ENCODE measurements at places on chromosomes 4 and X.

DNA sequence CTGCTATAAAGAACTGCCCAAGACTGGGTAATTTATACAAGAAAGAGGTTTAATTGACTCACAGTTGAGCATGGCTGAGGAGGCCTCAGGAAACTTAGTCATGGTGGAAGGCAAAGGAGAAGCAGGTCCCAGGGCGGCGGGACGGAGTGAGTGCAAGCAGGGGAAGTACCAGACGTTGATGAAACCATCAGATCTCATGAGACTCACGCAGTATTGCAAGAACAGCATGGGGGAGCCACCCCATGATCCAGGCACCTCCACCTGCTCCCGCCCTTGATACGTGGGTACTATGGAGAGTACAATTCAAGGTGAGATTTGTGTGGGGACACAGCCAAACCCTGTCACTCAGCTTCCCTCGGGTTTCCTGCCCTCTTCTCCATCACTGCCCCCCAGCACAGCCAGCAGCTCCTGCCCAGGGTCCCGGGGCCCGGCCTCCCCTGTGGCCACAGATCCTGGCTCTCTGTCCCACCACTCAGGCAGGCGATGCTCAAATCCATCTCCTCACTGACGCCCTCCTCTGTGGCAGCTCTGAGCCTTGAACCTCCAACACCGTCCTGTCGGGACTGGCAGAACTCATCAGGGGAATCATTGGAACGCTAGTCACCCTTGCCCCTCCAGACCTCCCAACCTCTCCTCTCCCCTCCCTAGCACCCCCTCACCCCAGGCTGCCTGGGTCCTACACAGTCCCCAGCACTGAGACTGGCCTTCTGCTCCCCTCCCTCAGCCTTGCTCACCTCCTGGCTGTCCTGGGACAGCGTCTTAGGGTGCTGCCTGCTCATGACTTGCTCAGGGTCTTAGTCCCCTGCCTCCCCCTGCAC is 37.6 kb downstream of the FGFRL1 start:
- peak; percentile 89 for DNase-seq

- no peak for DNase-seq
Measured at GRCh38 chr4:177125656-177126055, 184.0 kb upstream of the NEIL3 start.

DNA sequence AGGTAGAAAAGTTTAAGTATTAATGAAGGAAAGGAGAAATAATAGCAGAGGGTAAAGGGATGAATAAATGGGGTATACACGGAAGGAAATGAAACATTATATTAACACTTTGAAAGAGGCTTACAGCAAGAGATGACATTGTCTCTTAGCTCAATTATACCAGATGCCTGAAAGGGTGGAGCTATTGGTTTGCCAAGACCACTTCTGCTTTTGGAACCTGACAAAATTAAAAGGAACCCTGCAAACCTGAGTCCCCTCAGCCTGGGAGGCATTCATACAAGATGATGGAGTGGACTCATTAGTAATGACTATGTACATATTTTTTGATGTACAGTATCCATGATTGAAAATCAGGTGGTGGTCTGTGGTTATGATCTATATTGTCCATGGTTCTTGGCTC is 45.1 kb upstream of the HPF1 start:
- peak; percentile 39 for DNase-seq

- DNase-seq, result no peak
Measured at GRCh38 chrX:41121766-41122165, 36.5 kb downstream of the USP9X start.

- no peak for DNase-seq
Measured at GRCh38 chrX:150499240-150499639, 69.2 kb upstream of the MTM1 start.

- no peak for DNase-seq
Measured at GRCh38 chrX:42432552-42432951, 345.4 kb downstream of the PPP1R2C start.

- DNase-seq, result no peak
Measured at GRCh38 chrX:46070421-46070820, 474.8 kb downstream of the ZNF674 start.

GRCh38 chr4:26884486-26884988 is 23.9 kb downstream of the STIM2 start:
- no peak for DNase-seq

DNA sequence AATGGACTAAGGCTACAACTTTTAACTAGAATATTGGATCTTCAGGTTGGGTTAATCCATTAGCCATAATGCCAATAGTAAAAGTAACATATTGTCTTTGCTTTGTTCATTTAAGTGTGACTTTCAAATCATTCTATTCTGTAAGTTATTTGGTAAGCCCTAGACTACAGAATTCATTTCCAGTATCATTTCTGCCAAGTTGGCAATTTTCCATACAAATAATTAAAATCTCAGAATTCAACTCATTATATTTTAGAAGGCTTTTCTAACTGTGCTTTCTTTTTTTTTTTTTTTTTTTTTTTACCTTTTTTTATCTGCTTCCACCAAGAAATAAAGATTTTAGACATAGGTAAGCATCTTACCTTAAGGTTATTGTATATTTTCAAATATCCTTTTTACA is 173.4 kb downstream of the DCTD start:
- DNase-seq, result no peak

DNA sequence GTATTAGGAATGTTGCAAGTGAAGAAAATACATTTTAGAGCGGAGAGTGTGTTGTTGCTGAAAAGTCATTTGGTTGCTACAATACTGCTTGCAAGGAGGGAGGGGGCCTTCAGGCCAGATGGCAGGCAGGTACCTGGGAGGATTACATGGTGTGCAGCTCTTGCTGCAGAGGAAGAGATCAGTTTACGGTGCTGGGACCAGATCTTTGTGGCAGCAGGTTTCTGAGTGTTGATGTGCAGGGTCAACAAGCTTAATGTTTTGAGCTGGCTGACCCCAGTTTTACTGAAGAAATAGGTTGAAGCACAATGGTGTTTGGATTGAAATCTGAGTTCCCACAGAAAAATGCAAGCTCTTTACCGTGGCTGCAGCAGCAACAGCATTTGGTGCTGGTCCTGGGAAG is 96.4 kb upstream of the DDIT4L start:
- DNase-seq, result no peak

GRCh38 chr4:11614426-11614825 is 185.7 kb upstream of the HS3ST1 start:
- DNase-seq, result no peak

DNA sequence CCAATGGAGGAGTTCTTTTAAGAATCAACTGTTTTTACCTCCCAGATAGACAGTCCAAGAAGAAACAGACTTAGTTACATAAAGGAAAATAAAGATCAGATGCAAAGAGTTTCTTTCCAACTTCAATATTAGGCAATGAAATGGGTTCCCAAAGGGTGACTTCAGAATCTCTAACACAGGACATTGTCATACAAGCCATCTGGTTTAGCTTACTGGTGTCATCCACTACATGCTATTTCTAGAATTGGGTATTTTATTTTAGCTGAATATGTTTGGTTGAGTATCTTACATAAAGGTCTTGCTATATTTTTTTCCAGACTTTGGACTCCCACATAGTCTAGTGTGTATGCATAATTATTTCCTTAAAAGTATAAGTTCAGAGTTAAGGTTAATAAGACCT is 162.1 kb upstream of the SLC7A11 start:
- DNase-seq, result no peak

All from NB4 (cell line).